ENCODE measurements at places on chromosomes 5 and 9.

DNA sequence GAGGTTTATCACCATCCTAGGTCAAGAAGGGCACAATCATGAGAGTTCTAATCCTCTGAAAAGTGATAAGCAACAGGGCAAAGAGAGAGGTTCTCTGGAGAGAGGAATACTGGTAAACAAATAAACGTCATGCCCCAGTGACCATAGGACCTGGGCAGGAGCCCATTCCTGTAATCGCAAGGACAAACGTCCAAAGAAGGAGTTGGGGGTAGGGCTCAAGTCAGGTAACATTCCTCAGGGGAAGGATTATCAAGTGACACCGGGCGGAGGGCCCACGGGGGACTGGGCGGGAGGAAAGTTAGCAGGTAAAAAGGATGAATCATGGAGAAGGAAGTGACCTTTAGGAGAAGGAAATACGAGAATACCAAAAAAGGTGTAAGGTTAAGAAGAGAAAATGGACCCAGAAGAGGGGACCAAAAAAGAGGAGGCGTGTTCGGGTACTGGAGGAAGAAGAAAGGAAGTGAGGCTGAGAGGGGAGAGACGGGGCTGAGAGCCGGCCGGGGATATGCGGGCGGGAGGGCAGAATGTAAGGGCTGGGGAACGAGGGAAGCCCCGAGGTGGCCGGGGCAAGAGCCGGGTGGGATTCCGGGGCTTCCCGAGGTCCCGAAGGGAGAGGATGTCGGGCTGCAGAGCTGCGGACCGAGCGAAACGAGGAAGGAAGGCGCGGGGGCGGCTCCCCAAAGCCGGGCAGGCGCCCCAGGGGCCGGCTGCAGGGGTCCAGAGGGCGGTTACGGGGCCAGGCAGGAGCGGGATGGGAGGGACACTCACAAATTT lies 583 bp downstream of the DIAPH1 start:
- peak; percentile 78 for DNase-seq

DNA sequence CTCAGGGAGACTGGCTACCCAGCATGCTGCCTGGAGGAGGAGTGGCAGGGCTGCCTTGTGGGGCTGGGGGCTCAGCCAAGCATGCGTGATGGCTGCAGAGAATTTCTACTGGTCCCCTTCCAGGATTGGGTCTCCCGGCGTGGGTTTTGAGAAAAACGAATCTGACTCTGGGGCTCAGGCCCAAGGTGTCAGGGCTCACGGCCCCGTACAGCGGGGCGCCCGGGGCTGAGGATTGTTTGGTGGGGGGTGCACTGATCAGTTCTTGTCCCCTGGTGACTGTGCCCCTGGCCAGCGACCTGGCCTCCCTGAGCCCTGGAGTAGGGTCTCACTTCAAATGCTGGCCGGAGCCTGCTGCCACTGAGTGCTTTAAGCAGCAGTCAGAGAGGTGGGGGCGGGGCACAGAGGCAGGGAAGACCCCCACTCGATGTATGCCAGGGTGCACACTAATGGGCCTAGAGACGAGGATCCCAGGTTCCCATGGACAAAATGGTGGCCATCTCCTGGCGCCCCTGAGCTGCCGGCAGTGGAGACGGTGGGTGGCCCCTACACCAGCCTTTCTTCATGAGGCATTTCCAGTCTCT lies 45.5 kb upstream of the RNU6ATAC start:
- no peak for DNase-seq

DNA sequence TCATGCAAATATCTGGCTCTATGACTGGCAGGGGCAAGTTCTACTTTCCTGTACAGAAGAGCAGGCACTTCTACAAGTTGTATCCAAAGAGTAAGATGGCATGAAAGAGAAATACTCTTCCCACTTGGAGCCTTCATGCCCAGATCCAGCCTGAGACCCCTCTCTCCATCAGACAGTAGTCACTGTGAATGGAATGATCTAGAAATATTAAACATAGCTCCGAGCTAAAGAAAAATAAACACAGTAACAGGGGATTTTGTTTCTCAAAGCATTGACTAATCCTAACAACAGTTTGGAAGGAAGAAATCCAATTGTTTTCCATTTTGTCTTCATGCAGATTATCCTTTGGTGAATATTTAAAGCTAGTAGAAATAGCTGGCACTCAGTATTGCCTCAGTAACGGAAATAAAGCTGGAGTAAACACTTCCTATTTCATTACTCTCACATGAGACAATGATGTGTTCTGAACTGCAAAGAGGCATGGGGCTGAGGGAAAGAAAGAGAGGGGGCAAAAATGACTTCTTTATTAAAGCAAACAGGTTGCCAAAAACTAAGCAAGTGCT lies 100.0 kb downstream of the SEMA5A start:
- DNase-seq = no peak

DNA sequence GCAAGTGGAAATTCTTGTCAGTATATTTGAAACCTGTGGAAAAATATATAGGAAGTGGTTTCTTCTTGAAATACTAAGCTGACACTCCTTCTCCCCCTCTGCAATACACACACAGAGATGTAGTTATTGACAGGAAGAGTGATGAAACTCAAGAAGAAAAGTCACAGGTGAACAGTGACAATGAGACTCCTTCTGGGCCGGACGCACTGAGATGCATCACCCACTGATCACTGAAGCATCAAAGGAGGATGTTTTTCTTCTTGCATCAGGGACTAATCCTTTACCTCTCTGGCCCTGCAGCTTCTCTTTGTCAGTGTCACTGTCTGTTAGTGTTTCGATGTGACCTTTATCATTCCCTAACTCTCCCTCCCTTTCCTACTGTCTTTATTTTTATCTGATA lies 1864.2 kb upstream of the C9orf72 start:
- no peak for DNase-seq

DNA sequence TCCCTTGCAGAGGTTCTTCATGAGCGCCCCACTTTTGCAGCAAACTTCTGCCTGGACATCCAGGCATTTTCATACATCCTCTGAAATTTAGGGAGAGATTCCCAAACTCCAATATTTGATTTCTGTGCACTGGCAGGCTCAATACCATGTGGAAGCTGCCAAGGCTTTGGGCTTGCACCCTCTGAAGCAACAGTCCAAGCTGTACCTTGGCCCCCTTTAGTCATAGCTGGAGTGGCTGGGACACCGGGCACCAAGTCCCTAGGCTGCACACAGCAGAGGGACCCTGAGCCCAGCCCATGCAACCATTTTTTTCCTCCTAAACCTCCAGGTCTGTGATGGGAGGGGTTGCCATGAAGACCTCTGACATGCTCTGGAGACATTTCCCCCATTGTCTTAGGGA lies 74.7 kb downstream of the ZFAND5 start:
- no peak for DNase-seq
